ENCODE measurements at places on chromosomes 12 and 14.

DNA sequence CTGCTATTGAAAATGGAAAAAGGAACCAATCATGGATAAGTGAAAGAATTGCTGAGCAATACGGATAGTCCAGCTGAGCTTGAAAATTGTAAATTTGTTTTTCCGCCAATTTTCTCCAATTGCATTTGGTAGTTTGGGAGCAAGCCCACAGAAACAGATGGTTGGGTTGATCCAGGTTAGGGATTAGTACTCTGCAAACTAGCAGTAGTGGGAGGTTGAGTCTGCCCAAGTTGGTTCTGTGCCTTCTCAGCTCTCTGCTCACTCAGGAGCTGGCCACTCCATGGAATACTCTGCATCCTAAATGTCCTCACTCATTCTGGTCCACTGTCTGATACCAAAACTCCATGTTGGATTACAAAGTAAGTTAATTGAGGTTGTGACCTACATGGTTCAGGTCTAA, 361.1 kb upstream of the ATP2B1 start:
- DNase-seq, result no peak

DNA sequence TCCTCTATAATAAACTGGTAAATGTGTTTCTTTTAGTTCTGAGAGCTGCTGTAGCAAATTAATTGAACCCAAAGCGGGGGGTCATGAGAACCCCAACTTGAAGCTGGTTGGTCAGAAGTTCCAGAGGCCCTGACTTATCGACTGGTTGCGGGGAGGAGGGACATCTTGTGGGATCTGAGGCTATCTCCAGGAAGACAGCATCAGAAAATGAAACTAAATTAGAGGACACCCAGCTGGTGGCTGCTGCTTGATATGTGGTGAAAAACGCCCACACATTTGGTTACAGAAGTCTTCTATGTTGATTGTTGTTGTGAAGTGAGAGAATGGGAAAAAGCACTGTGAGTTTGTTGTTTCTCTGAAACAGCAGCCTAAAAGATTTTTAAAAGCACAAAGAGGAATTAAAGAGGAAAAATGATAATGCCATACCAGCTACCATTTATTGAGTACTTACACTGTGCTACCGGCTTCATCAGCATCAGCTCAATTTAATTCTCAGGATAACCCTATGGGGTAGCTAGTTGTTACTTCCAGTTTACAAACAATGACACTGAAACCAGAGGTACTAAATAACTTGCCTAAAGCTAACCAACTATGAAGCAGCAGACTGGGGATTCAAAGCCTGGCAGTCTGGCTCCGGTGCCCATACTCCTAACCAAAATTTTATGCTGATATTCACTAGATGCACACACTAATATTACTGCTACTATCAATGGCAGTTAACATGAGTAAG, 24.3 kb downstream of the DDX24 start:
- DNase-seq, result no peak

- peak; percentile 90 for DNase-seq
Measured at GRCh38 chr12:12376646-12377448, 20.0 kb downstream of the BORCS5 start.

DNA sequence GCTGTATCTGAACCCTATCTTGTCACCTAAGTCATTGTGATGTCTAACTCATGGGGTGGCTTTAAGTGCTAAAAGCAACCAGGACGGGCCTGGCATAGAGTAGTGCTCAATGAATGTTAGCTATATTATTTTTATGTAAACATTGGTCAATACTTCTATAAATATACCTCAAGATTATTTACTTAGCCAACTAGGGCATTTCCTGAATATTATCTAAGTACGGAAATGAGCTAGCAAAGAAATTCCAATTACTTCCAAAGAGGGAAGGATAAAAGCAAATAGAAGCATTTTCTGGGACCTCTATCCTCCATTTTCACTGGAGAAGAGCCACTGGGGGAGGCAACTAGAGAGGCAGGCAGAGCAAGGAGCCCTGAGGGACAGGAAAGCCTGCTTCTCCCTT, 20.6 kb downstream of the CCDC92 start:
- DNase-seq, result no peak

GRCh38 chr14:63286071-63286470, 32.7 kb downstream of the GPHB5 start:
- DNase-seq, result no peak

GRCh38 chr14:22386924-22387775, 201.9 kb downstream of the DAD1 start:
- peak; percentile 58 for DNase-seq

DNA sequence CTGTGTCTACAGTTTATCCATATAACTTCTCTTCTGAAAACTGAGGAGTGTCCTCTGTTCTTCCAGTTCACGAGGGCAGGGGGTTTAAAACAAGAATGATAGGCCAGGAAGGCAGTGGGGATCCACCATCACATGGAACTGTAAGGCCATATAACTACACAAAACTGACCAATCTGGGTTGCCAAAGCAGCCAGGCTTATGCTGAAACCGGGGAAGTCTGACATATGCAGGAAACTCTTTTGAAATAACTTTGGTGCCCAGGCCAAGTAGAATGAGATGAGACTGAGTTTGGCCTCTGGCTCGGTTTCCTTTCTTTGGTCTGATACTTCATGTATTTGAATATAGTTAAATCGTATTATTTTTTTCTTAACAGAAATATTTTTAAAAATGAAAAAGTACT, 18.0 kb upstream of the ATF1 start:
- no peak for DNase-seq

DNA sequence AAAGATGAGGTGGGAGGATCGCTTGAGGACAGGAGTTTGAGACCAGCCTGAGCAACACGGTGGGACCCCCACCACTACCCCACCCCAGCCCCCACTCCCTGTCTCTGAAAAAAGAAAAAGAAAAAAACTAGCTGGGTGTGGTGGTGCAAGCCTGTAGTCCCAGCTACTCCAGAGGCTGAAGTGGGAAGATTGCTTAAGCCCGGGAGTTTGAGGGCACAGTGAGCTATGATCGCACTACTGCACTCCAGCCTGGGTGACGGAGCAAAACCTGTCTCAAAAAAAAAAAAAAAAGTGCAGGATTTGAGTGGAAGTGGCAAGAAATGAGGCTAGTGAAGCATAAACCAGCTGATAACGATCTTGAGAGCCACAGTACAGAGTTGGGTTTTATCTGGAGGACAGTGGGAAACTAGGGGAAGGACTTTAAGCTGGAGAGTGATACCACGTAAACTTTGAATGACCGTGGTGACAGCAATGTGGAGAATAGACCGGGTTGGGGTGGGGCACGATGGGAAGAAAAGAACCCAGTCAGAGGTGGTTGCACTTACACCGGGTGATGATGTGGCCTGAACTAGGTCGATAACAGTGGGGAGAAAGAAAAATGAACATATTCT, 85.3 kb downstream of the TMEM260 start:
- no peak for DNase-seq

DNA sequence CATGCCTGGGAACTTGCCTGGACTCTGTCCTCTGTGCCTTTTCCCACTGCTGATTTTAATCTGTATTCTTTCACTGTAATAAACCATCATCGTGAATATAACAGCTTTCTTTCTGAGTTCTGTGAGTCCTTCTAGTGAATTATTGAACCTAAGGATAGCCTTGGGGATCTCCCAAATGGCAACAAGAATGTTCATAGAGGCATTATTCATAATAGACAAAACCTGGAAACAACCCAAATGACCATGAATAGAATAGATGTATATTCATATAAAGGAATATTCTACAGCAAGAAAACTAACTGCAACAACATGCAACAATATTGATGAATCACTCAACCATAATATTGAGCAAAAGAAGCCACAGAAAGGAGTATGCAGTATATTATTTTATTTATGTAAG, 44.7 kb upstream of the CEP83 start:
- no peak for DNase-seq

GRCh38 chr12:6735448-6736191, 11.8 kb downstream of the COPS7A start:
- peak; percentile 72 for DNase-seq

DNA sequence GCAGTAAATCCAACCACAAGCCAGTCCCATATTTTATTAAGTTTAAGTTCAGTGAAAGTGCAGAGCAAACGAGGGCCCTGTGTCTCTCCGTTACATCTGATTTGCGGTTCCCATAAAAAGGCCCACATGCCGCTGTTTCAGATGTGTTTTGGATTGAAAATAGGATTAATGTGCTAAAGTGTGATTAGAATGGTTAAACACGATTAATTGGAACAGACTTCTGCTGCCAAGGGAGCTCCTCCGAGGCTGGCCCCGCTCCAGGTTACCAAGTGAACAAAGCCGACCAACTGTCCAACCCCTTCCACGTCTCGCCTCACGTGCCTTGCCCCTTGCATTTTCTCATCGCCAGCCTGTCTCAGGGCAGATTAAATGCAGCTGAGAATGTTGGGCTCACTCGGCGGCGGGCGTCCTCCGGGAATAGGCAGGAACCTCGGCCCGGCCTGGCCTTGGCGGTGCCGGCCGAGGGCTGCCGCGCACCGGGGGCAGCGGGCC, 166.5 kb upstream of the GSC start:
- no peak for DNase-seq

DNA sequence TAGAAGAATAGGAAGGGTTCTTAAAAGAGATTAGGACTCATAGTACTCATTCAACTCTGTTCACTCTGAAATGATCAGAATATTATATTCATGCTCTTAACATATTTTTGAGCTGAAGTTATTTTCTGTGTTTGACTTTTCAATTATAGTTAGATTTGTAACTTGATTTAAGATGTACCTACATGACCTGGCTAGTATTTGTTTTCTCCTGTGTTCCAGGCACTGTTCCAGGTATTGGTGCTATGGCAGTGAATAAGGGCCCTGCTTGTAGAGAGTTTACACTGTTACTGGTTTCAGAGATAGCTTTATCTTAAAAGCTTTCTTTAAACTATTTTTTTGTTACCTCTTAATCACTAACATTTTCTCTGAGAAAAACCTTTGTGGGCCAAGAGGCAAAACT, 19.1 kb upstream of the SLC17A8 start:
- no peak for DNase-seq

GRCh38 chr14:94550041-94550440, 11.2 kb upstream of the SERPINA4 start:
- no peak for DNase-seq

GRCh38 chr14:72788972-72789728, 104.8 kb downstream of the DPF3 start:
- no peak for DNase-seq

DNA sequence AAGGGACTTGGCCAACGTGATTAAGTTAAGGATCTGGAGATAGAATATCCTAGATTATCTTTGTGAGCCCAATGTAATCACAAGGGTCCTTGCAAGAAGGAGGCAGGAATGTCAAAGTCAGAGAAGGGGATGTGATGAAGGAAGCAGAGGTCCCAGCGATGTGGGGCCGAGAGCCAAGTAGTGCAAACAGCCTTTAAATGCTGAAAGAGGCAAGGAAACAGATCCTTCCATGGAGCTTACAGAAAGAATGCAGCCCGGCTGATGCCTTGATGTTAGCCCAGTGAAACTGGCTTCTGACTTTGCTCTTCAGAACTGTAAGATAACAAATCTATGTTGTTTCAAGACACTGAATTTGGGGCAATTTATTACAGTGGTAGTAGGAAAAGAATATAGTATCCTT, 74.9 kb downstream of the NEDD1 start:
- no peak for DNase-seq

All from ACHN (cell line).